ENCODE measurements at places on chromosomes 12 and 14.
A peak's percentile ranks its signal among the peaks of the same experiment; 100 is the strongest.

DNA sequence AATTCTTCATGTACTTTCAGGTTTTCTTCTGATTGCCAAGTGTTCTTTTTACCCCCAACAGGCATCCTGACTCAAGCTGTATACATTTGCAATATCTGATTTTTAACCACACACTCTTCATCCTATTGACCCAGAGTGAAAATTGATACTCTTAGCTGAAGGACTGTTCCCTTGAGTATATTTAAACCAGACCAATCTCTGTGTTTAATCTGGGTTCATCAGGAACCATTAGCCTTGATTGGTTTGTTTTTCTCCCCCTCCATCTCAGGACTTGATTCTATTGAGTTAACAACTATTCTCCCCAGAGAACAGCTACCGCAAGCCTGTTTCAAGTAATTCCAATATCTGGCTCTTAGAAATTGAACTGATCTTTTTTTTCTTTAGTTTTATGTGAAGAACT lies 222.3 kb upstream of the NOVA1 start:
- DNase-seq: no peak

- DNase-seq: no peak
Observed at GRCh38 chr12:56326126-56326525, 7.7 kb downstream of the PAN2 start.

- DNase-seq: no peak
Observed at GRCh38 chr14:74346341-74346740, 1.9 kb upstream of the VRTN start.

GRCh38 chr12:51391283-51392123 lies at the start of gene GALNT6:
TSS of gene GALNT6 (minus strand) at chr12:51391406. CDS start at chr12:51379781, 11,625 bp downstream.
- peak; percentile 74 for DNase-seq

DNA sequence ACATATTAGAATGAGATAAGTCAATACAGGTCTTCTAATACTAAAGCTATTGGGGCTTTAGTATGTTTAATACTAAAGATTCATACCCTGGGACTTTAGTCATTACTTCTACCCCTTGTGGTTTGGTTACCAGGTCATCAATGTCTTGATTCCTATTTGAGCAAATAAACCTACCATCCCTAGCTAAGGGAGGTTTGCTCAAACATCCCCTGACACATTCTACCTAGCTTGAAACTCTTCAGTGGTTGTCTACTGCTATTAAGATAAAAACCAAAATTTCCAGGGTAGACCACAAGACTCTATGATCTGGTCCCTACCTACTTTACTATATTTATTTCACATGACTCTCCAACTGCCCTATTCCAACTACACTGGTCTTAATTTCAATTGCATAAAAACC lies 7.3 kb upstream of the C2CD5 start:
- DNase-seq: no peak

GRCh38 chr12:123907726-123908476 lies 64.7 kb downstream of the CCDC92 start:
- no peak for DNase-seq

DNA sequence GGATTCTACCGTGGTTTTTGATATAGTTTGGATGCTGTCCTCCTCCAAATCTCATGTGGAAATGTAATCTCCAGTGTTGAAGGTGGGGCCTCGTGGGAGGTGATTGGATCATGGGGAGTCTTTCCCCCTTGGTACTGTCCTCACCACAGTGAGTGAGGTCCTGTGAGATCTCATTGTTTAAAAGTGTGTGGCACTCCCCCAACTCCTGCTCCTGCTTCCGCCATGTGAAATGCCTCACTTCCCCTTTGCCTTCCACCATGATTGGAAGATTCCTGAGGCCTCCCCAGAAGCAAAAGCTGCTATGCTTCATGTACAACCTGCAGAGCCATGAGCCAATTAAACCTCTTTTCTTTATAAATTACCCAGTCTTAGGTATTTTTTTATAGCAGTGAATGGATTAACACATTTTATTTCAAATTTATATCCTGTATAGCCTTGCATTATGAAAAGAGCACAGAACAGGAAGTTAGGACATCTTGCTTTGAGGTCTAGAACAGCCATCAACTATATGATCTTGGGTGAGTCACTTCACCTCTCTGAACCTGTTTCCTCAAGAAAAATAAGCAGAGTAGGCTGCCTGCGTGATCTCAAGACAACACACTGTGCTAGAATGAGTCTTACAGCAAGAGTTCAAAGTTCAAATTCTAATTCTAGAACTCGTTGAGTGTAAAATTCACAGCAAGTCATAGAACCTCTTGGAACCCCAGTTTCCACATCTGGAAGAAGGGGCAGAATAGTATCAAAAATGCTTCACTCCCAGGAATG lies 160.9 kb upstream of the EEA1 start:
- DNase-seq: no peak

GRCh38 chr14:53890611-53891101 lies 66.0 kb downstream of the BMP4 start:
- DNase-seq: no peak

DNA sequence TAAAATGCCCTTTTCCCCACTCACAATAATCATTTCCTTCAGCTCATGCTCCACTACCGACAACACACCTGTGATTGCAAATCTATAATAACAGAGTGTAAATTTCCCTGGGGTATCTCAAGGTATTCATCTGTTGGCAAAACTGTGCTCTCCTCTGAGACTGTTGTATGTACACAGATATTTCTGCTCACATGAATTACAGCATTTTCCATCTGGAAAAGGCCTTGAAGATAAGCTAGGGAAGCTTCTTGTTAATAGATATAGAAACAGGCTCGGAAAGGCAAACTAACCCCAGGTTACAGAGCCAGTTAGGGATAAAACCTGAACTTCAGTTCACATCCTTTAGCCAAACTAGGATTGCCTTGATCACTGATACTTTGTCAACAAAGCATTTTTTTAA lies 210.4 kb upstream of the KRR1 start:
- no peak for DNase-seq

GRCh38 chr12:45934956-45935355 lies 55.4 kb downstream of the SCAF11 start:
- DNase-seq: no peak

- no peak for DNase-seq
Observed at GRCh38 chr14:66543996-66544395, 36.0 kb downstream of the GPHN start.

DNA sequence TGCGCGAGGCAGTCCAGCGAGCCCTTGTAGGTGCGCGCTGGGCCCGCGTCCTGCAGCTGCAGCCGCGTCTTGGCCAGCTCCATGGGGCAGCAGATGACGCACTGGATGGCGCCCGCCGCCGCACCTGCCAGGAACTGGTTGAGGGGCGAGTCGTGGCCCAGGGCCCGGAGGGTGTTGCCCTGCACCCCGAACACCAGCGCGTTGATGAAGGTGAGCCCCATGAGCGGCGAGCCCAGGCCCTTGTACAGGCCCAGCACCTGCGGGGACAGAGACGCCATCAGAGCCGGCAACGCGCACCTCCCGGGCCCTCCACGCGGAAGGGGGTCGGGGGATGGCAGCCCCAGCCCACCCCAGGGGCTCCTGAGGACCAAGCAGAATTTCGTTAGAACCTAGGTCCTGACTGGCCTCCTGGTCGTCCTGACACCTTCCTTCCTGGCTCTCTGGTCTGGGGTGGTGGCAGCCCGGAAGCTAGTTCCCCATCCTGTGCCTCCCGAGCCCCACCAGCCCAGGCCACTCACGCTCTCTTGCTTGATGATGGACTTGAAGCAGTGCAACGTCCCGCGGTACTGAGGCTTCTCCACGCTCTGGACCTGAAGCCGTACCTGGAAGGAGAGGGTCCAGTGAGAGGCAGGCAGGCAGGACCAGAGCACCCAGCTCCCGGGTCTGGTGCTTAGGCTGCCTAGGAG lies 13.3 kb downstream of the SLC25A29 start:
- DNase-seq: no peak

DNA sequence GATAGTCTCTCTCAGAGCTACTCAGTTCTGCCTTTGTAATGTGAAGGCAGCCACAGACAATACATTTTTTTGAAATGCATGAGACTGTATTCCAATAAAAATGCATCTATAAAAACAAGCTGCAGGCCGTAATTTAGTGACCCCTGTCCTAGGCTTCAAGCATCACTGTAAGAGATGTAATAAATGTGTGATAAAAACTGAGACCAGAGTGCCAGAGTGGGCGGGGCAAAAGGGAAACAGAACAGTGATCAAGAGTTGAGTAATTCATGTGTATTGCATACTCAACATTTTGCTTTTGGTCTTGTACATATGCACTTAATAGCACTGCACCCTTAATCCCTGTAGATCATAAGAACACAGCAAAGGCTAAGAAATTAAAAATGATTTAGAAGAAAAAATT lies 743.5 kb downstream of the DIO2 start:
- DNase-seq: no peak

DNA sequence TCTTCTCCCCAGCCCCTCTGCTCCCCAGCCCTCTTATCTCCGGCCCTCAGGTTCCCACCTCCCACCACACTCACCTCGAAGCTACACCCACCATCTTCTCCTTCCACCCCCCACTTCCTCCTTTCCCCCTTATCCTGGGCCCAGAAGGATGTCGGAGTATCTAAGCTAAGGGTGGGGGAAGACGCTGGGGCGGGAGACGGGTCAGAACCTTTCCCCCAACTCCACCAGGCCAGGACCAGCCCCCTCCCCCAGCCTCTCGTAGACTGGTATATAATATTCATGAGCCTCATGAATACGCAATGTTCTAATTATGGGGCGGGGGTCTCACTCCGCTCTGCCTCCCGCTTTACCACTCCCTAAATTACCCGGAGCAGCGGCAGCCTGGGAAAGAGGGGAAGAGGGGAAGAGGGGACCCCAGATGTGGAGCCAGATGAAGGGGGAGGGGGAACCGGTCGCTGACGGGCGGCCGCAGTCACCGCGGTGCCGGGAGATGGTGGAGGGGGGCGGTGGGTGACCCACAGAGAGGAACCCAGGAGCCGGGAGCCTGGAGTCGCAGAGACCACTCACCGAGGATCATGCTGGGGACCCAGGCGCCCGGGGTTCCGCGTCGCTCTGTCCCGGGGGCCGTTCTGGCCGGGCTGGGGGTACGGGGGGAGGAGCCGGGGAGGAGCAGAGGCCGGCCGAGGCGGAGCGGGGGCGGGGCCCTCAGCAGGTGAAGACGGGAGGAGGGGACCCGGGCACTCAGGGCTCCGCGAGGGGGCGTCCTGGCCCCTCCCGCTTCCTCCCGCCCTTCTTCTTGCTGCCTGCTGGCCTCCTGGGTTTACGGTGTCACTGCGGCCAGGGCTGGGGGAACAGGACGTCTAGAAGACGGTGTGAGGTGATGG lies 6.4 kb upstream of the ZNF385A start:
- no peak for DNase-seq

- no peak for DNase-seq
Observed at GRCh38 chr14:92728759-92729364, 19.6 kb downstream of the LGMN start.

DNA sequence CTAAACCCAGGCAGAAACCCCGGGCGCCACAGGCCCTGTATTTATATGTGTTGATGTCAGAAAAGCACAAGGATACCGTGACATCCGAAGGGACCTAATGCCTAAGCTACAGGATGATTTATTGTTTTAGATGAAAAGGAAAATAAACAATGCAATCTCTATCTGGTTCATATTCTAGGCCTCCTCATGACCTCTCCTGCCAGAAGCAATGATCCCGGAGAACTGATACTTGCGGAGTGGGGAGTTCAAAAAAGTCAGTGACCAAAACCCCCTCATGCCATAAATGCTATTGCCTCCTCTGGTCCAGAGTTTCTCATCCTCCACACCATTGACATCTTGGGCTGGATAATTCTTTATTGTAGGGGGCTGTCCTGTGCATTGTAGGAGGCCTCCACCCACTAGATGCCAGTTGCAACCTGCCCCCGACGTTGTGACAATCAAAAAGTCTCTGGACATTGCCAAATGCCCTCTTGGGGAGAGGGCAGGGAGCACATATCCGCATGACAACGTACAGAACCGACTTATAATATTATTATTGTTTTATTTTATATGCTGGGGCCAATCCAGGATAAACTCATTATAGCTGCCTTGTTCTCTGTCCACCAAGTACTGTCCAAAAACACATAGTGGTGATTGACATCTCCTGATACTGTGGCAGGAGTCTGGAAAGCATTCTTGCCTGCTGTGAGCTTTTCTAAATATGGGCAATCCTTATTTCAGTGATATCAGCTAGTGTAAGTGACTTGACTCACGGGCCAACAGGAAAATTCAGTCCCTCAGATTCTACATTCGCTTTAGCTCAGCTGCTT lies 1.1 kb upstream of the CSRP2 start:
- DNase-seq: peak; percentile 54

DNA sequence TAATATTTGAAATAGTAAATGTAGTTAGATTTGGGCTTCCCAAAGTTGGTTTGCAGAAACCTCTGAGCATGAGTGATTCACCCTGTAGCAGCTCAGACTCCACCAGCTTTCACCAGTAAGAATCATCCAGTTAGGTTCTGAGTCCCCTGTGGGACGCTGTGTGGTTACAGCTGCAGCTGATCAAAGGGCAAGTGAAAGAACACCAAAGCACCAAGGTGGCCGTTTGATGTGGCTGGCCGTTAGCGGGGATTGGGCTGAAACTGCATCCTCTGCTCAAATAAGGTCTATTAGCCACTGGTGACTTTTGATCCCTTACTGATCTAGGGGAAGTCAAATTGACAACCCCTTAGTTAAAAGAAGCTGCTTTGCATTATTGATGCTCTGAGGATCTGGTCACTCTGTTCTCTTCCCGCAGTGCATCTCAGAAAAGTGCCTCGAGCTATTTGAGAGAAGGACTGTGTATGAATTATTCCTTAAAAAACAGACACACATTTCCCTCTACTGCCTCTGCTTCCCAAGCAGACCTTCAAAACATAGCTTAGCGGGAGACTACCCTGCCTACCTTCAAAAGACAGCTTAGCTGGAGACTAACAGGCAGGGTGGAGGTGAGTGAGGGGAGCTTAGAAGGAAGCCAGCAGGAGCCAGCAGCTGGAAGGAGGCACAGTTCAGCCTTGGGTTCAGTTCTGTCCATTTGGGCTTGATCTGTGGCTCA lies 3.7 kb downstream of the ABHD12B start:
- DNase-seq: peak; percentile 63

All from HuH-7 (cell line).